ENCODE measurements at places on chromosomes 7 and 10.

DNA sequence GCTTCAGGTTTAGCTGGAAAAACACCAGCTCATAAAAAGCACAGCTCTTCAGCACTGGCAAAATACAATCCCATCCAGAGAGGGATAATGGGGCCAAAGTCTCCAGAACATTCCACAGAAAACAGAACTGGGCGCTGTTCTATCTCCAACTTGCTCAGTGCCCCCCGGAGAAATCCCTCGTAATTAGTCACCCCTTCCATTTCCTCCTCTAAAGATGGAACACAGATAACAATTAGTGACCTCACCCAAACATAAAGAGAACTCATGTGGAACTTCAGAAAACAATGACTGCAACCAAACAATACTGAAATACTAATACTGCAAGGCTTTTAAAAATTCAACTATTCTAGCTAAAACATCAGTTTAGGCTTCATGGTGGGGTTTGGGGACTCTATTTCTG is 46.3 kb downstream of the KIAA1549 start:
- no peak for DNase-seq

GRCh38 chr10:77144656-77145055 is 493.0 kb downstream of the KCNMA1 start:
- DNase-seq = no peak

GRCh38 chr7:157611341-157611740 is 274.5 kb downstream of the DNAJB6 start:
- no peak for DNase-seq

- DNase-seq = peak; percentile 21
Observed at GRCh38 chr10:116947841-116948529, 57.0 kb downstream of the SHTN1 start.

GRCh38 chr7:28200598-28200997 is 20.0 kb upstream of the JAZF1 start:
- no peak for DNase-seq

DNA sequence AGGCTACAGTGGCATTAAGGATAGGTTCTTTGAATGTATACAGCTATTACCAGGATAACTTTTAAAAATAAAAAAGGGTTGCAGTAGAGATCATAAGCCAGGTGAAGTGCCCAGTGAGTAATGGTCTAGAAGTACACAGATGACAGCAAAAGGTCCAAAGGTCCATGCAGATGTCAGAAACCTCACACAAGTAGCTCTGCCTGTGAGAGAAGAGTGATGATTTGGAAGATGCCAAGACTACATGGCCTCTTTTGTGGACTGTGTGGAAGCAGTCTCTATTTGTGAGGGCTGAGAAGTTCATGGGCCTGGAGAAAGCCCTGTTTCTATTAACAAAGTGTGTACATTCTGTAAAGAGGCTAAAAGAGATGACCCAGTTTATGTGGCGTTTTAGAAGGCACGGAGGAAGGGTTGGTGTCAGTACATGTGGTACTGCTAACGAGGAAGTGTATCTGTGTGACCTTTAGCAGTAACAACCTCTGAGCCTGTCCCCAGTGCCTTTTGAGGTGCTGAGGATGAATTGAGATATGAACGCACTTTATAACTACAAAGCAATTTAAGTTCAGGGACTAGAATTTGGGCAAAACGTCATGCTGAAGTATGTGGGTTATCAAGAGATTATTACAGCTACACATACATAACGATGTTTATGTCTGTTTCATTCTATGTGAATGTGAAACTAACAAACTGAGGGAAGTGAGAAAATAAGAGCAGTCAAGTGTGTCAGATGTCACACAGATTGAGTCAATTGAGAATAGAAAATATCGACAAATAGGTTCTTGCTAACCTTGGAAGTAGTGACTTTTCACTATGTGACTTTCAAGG is 7.6 kb downstream of the CYCS start:
- no peak for DNase-seq

GRCh38 chr7:73885975-73886798 is 25.2 kb downstream of the TMEM270 start:
- DNase-seq = no peak

DNA sequence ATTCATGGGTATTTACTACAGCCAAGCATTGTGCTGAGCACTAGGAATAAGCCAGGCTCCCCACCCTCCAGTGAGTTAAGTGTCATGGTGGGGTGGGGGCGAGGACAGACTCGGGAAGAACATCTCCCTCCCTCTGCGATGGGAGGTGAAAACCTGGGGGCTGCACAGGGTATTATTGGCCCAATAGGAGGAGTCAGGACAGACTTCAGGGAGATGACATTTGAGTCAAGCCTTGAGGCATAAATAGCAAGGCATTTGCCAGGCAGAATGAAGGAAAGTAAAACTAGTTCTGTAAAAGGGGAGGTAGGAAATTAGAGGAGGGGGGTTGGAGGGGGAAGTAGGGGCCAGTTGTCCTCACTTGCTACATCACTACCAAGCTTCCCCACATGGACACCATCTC is 18.9 kb downstream of the NKX2-3 start:
- DNase-seq = no peak

- DNase-seq = no peak
Observed at GRCh38 chr7:34973400-34973760, 63.9 kb downstream of the DPY19L1 start.

DNA sequence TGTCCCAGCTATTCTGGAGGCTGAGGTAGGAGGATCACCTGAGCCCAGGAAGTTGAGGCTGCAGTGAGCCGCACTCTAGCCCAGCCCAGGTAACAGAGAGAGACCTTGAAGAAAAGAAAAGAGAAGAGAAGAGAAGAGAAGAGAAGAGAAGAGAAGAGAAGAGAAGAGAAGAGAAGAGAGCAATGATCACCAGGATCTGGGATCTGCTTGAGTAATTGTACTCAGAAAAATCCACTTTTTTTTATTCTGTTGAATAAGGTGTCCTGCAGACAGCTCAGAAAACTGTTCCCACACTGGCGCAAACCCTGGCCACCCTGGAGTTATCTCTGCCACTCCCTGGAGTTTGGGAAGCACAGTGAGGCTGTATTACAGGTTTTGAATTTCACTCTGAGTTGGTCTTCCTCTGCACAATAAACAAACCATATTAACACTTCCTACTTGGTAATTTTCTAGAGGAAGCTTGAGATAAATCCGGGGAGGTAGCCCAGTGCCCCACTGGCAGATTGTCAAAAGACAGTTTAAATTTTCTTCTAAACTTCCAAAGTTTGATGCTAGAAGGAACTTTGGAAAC is 9.6 kb upstream of the OAT start:
- no peak for DNase-seq

GRCh38 chr10:86419101-86419500 is 52.5 kb upstream of the GRID1 start:
- DNase-seq = no peak

DNA sequence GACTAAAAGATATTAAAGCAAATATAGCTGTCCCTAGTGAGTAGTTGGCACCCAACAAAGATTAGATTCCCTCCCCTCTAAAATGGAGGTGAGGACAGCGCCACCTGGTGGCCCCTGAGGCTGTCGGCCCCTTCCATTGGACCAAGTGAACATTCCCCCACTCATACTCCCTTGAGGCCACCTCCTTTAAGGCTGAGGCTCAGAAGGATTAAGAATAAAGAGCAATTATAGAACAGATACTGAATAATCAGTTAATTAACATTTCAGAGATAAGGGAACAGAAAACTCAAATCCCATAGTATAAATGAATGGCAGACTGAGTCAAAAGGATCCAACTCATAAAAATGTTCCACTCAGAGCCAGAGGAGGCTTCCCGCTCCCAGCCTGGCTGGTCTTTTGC is 130.4 kb upstream of the GHITM start:
- DNase-seq = no peak

DNA sequence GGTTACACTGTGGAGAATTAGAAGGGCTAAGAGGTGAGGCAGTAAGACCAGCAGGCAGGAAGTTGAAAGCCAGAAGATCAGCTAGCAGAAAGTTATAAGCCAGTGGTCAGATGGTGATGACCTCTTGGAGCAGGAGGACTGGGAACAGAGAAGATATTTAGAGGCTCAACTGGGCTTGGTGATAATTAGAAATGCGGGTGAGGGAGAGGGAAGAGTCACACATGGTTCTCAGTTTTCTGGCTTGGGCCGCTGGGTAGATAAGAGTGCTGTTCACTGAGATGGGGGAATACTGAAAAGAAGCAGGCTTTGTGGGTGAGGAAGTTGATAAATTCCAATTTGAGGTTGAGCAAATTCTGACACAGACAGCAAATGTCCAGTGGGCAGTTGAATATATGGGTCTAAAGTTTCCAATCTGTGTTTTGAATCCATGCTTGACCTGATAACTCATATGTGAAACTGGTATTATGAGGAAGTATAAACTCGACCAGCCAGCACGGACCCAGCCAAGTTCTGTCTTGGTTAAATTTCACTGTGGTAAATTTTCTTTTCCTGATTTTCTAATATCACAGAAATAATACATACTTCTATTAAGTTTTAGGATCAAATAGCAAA is 22.7 kb downstream of the LSMEM1 start:
- DNase-seq = no peak

DNA sequence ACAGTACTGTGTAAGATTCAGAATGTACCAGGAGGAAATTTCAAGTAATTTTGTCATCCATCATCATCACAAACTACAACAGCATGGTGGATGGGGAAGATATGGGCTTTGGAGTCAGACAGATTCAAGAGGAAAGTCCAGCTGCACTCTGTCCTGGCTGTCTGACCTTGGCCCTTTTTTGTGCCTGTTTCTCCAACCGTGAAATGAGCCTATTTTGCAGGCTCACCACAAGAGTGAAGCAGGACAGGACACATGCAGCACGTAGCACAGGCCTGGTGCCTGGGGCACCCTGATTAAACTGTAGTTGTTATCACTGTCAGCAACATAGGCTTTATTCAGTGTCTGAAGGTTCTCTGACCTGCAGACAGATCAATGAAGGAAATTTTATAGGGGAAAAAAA is 37.6 kb downstream of the RHOBTB1 start:
- no peak for DNase-seq

- DNase-seq = no peak
Observed at GRCh38 chr7:55563596-55564325, 8.5 kb downstream of the VOPP1 start.

GRCh38 chr7:34165466-34165865 is 260.1 kb downstream of the BMPER start:
- DNase-seq = no peak

- DNase-seq = no peak
Observed at GRCh38 chr10:31468536-31468859, 149.5 kb downstream of the ZEB1 start.

- DNase-seq = no peak
Observed at GRCh38 chr10:101337836-101338235, 16.1 kb upstream of the BTRC start.

DNA sequence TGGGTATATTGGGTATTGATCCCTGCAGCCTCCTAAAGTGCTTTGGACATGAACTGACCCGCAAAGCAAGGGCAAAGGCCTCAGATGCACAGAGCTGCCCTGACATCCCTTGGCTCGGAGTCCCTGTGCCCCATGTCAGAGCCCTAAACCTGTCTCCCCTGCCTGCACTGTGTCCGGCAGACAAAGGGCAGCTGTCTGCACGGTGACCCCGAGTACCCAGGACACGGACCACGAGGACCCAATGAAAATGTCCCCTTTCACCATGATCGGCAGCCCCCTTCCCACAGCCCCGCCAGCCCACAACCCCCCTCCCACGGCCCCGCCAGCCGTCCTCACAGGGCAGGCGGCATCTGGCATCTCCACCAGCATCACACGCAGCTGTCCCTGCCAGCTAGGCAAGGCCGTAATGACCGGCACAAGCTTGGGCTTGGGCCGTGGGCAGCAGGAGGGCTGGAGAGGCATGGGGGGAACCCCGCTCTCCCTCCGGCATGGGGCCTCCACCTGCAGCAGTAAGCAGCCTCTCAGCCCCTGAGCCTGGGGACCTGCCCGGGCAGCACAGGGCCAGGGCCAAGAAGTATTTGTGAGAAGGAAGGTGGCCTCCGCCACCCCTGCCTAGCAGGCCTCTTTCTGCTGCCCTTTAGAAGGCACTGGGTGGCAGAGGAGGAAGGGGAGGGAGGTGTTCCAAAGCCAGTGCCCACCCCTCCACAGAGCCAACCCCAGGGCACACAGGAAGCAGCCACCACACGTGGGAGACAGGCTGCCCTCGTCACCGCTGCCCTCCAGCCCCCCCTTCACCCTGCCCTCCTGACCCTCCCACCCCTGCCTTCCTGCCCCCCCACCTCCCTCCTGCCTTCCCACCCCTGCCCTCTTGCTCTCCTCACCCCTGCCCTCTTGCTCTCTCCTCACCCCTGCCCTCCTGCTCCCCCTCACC is 10.1 kb downstream of the NUDT1 start:
- DNase-seq = no peak

GRCh38 chr7:129789652-129790051 is 163.1 kb downstream of the UBE2H start:
- no peak for DNase-seq

DNA sequence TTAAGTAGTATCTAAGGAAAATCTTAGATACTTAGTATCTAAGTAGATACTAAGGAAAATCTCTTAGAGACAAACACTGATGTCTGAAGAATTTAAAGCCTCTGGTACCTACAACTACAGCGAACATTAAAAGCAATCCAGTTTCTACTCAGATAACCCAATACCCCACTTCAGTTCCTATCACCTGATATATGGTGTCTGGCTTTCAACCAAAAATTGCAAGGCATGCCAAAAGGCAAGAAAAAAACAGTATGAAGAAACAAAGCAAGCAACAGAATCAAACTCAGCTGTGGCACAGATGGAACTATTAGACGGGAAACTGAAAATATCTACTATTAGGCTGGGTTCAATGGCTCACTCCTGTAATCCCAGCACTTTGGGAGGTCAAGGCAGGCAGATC is 31.1 kb downstream of the ARHGAP12 start:
- DNase-seq = peak; percentile 40

DNA sequence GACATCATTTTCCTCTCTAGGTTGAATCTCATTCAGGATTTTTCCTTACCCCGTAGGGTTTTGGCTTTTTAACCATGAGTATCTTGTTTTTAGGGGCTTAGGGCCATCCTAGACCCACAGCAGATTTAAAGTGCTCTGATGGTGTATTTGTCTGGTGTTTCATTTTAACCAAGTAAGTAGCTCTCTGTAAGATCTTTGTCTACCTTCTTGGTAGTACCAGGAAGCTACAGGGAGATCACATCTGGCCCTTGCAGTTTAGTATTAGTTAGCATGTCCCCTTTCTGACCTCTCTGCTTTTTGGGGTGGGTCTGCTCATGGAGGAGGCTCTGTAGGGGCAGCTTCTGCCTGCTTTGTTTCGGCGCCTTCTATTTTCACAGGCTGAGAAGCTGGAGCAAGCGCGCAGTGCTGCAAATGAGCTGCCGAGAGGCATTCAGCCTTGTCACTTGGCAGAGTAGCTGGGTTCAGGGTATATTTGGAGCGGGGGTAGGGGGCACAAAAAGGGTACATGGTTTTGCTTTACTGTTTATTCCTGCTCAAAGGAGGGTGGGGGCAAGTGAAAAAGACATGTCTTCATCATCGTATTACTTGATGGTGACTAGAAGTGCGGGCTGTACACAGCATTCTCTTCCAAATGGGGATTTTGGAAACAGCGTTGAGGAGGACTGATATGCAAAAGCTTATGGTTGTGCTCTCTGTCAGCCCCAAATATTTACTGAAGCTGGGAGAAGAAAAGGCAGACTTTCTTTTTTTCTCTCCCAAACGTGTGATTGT is 146.3 kb downstream of the CELF2 start:
- DNase-seq = no peak

GRCh38 chr10:92822060-92822634 is 26.2 kb upstream of the EXOC6 start:
- peak; percentile 71 for DNase-seq

- DNase-seq = no peak
Observed at GRCh38 chr7:128373606-128374005, 12.1 kb upstream of the PRRT4 start.
